HAP-1 (cell line): ENCODE measurements at places on chromosomes 1 and 21.
A peak's percentile ranks its signal among the peaks of the same experiment; 100 is the strongest.

DNA sequence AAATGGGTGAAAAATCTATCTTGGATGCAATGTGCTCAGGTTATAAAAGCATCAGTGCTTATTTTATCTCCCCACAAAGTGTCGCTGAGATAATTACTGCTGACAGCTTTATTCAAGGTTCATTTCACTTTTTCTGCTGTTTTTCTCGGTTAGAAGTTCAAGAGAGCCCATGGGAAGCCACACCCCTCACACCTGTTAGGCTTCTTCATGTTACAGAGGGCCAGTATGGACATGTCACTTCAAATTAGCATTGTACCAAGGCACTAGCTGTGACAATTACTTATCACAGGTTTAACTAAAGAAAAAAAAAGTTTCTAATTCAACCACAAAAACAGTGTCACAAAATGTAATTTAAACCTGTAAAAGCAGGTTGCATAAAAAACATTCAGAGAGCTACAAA is 187.3 kb upstream of the DMRTA2 start:
- DNase-seq = peak; percentile 24

GRCh38 chr1:99004254-99004860 is 304 bp downstream of the PLPPR5 start:
- DNase-seq = no peak

DNA sequence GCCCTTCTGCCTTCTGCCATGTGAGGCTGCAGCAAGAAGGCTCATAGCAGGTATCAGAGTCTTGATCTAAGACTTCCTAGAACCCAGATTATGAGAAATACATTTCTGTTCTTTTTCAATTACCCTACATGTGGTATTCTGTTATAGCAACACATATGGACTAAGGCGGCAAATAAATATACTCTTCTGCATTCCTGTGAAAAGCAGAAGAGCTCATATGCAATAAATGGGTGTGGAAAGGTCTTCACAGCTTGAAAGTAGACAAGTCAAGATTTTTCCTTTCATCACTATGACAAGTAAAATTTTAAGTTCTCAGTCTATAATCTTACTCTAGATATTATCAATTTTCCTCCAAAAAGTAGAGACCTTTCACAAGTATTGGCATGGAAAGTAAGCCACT is 36.6 kb downstream of the TNFSF18 start:
- no peak for DNase-seq

- DNase-seq = no peak
These were observed 455.2 kb downstream of the PLA2G4A start for GRCh38 chr1:187283984-187284383.

DNA sequence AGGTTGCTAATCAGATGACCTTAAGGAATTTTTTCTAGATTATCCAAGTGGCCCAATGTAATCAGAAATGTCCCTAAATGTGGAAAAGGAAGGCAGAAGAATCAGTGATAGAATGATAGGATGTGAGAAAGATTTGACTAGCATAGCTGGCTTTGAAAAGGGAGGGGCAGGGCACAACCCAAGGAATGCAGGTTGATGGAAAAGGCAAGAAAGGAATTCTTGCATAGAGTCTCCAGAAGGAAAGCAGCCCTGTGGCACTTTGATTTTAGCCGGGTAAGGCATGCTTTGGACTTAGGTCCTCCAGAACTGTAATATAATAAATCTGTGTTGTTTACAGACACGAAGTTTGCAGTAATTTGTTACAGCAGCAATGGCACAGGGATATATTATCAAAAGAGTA is 375.7 kb upstream of the B3GALT2 start:
- DNase-seq = no peak

GRCh38 chr21:34274001-34274400 is 89.8 kb upstream of the KCNE2 start:
- no peak for DNase-seq

- no peak for DNase-seq
These were observed 47.9 kb downstream of the LAMC1 start for GRCh38 chr1:183070923-183071618.

DNA sequence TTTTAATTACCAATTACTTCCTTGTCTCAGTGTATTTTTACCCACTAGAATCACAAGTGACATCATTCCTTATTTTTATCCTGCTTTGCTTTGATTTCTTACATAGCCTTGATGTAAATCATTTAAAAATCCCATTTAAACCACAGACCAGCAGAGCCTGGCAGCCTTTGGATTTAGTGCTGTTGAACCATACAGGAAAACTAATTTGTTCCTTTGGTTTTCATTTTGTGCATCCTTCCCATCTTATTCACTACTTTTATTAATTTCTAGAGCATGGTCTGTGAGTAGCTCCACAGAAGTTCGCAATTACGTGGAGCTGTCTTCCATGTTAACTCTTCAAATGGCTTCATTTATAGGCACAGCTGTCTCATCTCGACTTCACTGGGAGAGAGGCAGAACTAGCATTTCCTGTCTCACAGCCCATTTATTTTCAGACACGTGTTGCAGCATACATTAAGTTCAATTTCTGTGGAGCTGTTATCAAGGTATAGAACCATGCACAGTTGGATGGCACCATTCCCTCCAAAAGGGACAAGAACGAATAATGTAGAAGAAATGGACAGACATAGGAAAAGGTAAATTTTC is 235.3 kb downstream of the MRPL39 start:
- no peak for DNase-seq

DNA sequence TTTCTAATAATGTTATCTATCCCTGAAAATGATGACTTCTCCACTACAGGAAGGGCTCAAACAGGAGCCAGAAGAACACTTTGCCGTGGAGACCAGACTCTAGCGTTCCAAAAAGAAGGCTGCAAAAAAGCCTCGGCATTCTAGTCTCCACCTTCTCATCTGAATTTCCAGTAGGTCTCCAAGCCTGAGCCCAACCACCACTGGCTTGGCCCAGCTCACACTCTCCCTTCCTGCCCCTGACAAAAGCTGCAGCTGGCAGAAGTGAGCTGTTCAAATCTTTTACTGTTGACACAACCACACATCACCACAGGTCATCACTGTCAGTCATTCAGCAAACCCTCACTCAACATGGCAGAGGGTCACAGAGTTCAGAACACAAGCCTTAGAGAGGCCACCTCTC is 69.3 kb downstream of the CAMK2N1 start:
- DNase-seq = no peak

DNA sequence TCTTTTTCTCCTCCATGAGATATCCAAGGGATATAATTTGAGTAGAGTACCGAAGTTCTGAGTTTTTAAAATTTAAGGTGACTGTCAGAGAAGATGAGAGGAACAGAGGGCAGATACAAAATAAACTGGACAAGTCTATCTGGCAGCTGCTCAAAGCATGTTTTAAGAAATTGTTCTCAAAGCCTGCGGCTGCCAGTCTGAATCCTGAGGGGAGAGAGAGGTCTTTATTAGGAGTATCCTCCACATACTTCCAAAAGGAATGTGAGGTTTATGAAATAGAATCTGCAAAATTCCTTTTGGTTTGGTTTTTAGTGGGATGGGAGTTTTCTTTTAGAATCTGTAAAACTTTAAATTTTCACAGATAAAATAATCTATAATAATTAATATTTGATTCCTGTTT is 41.3 kb downstream of the TTC13 start:
- no peak for DNase-seq

DNA sequence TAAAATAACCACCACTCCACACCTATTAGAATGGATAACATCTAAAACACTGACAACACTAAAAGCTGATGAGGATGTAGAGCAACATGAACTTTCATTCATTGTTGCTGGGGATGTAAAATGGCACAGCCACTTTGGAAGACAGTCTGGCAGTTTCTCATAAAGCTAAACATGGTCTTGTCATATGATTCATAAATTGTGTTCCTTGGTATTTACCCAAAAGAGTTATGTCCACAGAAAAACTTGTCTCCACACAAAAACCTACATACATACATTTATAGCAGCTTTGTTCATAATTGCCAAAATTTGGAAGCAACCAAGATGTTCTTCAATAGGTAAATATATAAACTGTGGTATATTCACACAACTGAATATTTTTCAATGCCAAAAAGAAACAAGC is 16.0 kb upstream of the XCL1 start:
- DNase-seq = no peak

DNA sequence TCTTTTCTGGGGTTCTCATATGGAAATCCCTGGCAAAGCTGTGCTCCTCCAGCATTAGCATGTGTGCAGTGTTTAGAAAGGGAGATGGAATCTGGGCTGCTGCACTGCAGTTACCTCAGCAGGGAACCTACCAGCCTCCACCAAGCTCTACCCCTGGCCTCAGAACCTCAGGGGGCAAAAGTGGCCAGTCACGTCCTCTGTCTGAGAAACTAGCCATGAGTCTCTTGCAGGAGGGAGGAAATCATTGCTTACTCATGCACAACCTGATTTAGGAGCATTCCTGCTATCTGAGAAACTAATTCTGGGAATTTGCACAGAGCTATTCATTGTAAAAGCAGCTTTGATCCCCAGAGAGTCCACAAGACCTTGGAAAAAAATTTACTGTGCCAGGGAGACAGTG is 80.6 kb upstream of the IPO9 start:
- DNase-seq = no peak

- no peak for DNase-seq
These were observed 91.9 kb downstream of the RAVER2 start for GRCh38 chr1:64836802-64837201.

GRCh38 chr1:39295901-39296300 is 91.4 kb downstream of the MACF1 start:
- DNase-seq = no peak

- DNase-seq = no peak
These were observed 40.1 kb downstream of the LAMC1 start for GRCh38 chr1:183063349-183063748.

DNA sequence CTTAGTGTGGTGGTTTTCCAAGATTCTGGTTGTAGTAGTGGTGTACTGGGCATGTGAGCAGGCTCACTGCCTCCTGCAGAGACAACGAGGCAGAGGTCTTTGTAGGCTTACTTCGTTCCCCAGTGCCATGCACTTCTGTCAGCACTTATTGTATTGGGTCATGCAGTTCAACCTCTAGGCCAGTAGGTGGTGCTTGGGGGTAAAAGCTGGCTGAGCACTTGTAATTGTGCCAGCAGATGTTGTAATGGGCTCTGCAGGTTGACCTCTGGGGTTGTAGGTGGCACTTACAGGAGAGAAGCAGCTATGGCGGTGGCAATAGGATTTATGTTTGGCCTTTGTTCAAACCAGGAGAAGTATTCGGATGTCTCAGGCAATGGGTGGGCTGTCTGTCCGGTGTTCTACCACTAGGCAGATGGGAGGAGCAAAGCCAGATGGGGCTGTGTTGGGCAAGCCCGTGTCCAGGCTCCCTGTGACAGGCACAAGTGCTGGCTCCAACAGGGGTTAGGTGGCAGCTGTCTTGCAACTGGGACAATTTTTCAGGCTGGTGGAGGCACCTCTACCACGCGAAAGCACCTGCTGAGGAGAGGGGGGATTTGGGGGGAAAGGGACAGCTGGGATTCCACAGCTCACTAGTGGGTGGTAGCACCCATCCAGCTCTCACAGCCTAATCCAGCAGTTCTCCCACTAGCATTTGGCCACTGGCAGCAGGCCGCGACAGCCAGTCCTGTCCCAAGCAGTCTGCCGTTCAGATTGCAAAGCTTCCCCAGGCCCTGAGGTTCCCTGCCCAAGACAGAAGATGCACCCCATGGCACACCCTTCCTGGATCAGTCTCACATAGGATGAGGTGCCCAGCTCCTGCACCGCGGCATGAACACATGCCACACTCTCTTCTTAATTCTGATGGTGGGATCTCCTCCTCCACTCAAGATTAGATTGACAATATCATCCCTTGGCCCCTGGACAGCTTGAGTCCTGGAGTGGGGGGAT is 274.5 kb downstream of the CTH start:
- DNase-seq = peak; percentile 71

DNA sequence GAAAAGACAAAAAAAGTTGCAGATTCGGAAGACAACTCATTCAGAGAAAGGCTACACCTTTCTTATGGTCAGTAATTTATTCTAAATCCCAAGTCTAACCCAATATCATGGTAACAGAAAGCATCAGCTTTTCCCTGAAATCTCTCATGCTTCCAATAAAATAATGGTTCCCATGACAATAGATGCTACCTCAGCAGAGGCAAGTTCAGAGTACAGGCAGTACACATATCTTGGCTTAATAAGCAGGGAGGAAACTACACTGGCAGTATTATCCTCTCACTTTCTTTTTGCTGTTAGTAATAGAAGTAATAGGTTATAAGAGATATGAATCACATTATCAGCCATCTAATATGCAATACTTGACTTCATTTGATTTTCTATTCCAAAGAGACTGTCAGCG is 137.1 kb downstream of the DPYD start:
- DNase-seq = no peak

GRCh38 chr1:91830242-91831131 is 55.5 kb downstream of the TGFBR3 start:
- DNase-seq = no peak
